Smooth muscle cell of the brain vasculature (primary cell): ENCODE measurements at places on chromosomes 2 and 18.
A peak's percentile ranks its signal among the peaks of the same experiment; 100 is the strongest.

DNA sequence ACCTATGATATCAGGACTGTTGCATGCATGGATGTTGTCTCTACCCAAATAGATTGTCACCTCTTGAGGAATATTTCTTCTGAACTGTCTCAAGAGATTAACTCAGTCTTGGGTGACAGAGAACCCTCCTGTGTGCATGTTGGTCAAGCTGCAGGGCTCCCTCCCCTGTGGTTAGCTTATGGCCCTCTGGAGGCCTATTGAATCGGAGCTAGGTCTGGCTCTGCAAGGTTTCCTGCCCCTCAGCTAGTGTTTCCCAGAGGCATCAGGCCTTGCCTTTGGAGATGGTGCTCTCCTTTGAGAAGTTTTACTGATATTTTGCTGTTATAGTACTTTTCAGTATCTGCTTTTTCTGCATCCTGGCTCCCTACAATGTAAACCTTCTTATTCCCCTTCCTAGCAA is 769.2 kb upstream of the FAM98A start:
- no peak for DNase-seq

GRCh38 chr18:79442508-79443221 is 46.9 kb downstream of the NFATC1 start:
- no peak for DNase-seq

DNA sequence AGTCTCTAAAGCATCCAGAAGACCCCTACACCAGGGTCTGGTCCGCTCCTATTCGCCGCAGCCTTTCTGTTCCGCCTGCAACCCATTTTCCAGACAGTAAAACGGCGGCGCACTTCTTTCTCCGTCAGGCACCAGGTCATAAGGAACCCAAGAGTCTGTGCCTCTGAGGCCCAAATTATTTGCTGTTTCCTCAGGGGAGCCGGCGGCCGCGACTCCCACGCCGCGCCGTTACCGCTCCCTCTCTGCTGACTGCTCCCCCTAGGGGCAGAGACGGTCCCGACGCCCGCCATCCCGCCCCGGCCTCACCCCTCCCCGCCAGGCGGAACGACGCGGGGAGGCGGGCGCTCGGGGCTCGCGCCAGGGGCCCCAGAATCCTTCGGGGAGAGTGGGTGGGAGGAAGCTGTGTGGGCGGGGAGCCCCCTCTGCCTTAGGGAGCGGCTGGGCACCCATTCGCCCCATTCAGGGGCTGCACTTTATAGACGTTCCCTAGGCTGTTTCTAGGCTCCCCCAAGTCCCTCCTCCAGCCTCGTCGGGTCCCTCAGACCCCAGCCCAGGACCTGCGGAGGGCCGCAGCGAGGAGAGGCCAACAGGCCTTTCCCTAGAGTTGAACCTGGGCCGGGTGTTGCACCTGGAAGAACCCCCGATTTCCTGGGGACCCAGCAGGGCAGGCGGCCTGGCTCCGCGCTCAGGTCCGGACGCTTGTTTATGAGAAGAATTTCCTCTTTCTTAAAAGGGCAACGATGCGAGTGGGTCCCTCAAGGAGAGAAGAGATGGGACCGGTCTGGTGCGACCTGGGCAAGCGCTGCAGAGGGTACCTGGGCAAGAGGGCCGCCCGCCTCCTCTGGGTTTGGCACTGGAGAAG is 3.6 kb upstream of the CTDSP1 start:
- peak; percentile 92 for DNase-seq

GRCh38 chr2:41934329-41934958 is 113.4 kb upstream of the PKDCC start:
- DNase-seq, result no peak

DNA sequence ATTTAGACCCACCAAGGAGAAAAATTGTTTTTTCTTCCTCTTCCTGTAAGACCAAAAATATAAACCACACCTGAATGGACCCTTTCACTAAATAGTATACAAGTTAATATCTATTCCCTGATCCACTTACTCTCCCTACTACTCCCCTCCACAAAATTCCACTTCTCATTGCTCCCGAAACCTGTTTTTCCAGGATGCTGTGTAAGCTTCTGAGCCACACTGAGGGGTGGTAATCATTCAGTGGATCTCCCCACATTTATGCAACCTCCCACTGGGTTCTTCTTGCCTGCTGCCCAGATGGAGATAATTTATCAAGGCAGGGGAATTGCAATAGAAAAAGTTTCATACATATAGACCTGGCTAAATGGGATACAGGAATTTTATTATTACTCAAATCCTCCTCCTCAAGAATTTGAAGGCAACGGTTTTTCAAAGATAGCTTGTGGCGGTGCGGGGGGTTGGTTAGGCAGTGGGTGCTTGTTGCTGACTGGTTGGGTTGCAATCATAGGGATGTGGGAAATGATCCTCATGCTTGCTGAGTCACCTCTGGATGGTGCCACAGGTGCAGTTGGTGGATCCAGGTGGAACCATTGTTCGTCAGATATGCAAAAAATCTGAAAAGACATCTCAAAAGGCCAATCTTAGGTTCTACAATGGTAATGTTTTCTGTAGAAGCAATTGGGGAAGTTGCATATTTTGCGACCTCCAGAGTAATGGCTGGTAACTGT is 970.3 kb downstream of the CNTNAP5 start:
- DNase-seq, result no peak

DNA sequence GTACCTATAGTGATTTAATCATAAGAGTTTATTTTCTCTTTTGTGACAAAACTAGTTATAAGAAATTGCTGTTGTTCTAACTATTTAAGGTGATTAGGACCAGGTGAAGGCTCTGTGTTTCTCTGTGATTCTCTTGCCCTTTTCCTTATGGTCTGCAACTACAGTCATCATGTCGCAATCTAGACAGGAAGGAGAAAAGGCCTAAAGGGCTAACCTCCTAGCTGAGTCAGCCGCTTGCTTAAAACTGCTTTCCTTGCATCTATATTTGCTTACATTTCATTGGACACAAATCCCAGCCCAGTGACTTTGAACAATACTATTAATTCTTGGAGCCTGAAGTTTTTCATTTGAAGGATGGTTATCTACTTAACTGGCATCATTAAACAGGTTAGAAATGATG is 93.1 kb downstream of the PIK3C3 start:
- DNase-seq, result peak; percentile 20

DNA sequence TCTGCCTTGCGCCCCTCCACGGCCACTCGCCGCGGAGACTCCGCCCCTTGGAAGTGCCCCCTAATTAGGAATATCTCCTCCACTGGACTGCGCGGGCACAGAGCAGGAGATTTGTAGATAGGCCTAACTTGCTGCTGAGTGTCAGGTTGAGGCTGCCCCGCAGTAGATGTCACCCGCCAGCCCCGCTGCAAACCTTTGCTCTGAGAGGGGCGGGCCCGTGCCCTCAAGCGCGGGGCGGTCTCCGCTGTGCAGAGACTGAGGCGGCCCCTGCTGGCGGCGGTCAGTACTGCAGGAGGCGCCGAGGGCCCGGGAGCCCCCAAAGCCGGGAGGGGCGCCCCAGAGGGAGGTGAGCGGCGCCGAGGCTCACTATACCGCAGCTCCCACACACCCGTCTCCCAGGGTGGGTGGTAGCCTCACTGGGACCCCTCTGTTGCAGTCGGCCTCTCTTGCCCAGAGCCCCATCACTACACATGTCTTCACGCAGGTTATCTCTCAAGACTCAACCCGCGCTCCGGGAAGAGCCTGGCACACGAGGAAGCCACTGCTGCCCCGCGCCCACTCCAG is 2.9 kb upstream of the NEURL3 start:
- DNase-seq, result no peak

- DNase-seq, result no peak
These were observed 40.3 kb downstream of the SFXN5 start for GRCh38 chr2:73031095-73031678.

DNA sequence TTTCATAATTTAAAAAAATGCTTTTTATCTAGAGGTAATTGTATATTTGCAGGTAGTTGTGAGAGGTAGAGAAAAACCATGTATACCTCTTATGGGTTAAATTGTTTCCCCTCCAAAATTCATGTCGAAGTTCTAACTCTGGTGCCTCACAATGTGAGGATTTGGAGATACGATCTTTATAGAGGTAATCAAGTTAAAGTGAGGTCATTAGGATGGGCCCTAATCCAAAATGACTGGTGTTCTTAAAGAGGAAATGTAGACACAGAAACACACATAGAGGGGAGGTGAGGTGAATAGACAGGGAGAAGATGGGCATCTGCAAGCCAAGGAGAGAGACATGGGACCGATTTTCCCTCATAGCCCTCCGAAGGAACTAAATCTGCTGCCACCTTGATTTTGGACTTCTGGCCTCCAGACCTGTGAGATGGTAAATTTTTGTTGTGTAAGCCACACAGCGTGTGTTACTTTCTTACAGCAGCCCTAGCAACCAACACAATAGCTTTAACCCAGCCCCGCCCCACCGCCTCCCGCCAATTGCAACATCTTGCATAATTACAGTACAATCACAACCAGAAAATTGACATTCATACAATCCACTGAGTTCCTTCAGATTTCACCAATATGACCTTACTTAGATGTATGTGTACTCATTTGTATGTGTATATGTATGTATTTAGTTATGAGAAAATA is 208.9 kb downstream of the MIB1 start:
- no peak for DNase-seq

- DNase-seq, result no peak
These were observed 126.2 kb upstream of the MAPRE2 start for GRCh38 chr18:34915046-34915445.

DNA sequence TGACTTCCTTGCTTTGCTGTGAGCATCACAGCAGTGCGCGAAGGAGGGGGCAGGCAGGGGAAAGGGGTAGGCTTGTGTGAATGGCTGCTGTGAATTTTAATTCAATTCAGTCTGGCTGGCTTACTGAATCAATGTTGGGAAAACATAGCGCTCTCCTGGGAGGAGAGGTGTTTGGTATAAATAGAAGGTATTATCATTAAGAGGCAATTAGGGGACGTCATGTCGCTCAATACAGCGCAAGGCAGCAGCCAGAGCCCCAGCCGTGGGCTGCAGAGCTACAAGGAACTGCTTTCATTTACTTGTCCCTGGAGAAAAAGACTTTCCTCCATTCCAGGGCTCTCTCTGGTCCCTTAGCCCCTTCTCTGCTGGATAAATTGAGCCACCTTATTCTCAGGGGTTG is 181.4 kb upstream of the MSH6 start:
- DNase-seq, result no peak

DNA sequence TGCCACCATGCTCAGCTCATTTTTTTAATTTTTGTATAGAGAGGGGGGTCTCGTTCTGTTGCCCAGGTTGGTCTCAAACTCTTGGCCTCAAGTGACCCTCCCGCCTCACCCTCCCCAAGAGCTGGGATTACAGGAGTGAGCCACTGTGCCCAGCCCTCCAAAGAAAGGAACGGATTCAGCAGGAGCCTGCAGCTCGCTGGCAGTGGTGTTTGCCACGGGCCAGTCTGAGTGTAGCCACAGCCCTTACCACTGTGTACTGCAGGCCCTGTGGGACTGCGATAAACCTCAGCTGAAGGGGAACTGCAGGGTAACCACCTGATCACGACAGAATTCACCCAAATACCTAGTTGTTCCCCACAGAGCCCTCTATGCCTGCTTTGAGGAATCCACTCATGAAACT is 6.8 kb downstream of the COPS9 start:
- DNase-seq, result no peak

- no peak for DNase-seq
These were observed 121.6 kb upstream of the MSH6 start for GRCh38 chr2:47661310-47661709.

DNA sequence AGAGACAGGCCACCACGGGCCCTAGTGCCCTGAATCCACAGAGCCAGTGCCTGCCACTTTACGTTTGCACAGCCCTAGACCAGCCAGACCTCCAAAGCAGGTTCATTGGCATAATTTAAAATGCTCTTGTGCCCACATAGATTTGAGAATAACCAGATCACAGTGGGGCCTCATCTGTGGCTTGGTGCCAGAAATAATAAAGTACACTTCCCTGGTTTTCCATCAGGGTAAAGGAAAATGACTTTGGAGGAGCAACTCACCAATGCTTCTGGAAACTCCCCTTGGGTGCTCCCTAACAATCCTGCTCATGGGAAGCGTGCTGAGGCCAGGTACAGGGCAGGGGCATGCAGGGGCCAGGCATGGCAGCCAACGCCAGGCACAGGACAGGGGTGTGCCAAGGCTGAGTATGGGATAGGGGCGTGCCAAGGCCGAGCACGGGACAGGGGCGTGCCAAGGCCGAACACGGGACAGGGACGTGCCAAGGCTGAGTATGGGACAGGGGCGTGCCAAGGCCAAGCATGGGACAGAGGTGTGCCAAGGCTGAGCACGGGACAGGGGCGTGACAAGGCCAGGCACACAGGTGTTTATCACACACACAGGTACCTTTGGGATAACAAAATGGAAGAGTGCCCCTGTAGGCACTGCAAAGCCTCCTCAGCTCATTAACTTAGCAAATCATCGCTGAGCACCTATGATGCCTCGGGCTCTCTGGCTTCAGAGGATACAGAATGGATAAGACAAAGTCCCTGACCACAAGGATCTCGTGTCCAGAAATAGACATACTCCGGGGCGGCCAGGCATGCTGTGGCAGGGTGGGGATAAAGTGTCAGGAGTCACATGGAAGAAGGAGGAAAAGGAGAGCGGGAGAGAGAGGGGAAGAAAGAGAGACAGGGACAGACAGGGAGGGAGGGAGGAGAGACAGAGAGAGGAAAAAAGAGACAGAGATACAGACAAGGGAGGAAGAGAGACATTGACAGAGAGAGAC is 334.7 kb downstream of the EIPR1 start:
- no peak for DNase-seq

GRCh38 chr2:108184419-108184818 is 55.3 kb upstream of the SULT1C3 start:
- DNase-seq, result no peak

DNA sequence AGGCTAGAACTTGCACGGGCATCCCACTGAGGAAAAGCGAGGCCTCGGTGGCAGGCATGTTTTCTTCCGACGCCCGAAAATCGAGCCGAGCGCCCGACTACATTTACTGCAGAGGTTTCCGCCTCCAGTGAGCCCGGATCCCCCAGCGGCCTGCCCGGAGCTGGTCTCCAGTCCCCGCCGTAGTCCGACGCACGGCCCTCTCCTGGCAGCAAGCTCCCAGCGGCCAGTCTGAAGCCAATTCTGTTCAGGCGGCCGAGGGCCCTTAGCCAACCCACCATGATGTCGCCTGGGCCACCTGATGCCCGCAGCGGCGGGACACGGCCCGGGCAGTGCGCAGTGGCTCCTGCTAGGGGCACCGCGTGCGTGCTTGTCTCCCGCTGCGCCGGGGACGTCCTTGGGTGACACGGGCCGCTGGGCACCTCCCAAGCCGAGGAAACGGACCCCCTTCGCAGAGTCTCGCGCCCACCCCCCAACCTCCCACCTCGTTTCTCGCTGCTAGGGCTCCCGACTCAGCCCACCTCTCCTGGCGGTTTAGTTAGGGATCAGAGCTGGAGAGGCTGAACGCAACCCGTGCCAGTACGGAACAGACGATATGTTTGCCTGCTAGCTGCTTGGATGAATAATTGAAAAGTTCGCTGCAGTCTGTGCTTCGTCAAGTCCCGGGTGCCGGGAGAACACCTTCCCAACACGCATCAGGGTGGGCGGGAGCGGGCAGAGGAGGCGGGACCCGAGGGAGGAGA is 5.3 kb downstream of the ONECUT2 start:
- DNase-seq, result no peak
